HepG2 (cell line): ENCODE measurements at places on chromosomes 7 and 10.
A peak's percentile ranks its signal among the peaks of the same experiment; 100 is the strongest.

- no peaks in the 10 kb centered on the region for H3K36me3 ChIP-seq
- H3K4me3 ChIP-seq: no peak overlapping the region
- no peak for DNase-seq
- no peak overlapping the region for H3K27ac ChIP-seq
Observed at GRCh38 chr10:48448796-48449195, 142.3 kb downstream of the MAPK8 start.

- no peaks in the 10 kb centered on the region for H3K4me1 ChIP-seq
- H3K27me3 ChIP-seq: no peaks in the 10 kb centered on the region; the same call in 1 of the 2 replicates
- no peak for DNase-seq
- H3K36me3 ChIP-seq: no peaks in the 10 kb centered on the region
Observed at GRCh38 chr10:14253079-14253478, 77.6 kb downstream of the FRMD4A start.

DNA sequence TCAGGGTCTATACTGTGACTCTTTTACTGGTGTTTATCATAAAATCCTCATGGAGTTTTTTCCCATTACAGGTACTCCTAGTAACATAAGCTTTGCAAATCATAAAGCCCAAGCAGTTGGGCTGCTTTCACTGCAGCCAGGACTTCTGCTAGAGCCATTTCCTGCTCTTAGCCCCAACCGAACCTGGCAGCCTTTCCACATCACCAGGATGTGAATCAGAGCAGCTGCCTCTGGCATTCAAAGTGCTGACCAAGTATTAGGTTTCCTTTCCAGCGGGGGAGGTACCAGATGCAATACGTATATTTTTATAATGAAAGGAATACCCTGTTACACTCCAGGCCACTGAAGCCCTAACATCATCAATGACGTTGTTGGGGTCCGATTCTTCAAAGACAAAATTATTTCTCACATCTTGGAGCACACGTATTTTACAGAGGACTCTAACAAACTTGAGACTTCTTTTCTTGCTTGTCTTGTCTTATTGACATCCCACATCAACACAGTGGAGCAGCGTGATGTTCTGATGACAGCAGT is 3.6 kb upstream of the HTR5A start:
- DNase-seq: no peak
- no peaks in the 10 kb centered on the region for H3K4me1 ChIP-seq
- no peak overlapping the region for H3K27ac ChIP-seq
- no peak overlapping the region for H3K4me3 ChIP-seq
- no peaks in the 10 kb centered on the region for H3K27me3 ChIP-seq

DNA sequence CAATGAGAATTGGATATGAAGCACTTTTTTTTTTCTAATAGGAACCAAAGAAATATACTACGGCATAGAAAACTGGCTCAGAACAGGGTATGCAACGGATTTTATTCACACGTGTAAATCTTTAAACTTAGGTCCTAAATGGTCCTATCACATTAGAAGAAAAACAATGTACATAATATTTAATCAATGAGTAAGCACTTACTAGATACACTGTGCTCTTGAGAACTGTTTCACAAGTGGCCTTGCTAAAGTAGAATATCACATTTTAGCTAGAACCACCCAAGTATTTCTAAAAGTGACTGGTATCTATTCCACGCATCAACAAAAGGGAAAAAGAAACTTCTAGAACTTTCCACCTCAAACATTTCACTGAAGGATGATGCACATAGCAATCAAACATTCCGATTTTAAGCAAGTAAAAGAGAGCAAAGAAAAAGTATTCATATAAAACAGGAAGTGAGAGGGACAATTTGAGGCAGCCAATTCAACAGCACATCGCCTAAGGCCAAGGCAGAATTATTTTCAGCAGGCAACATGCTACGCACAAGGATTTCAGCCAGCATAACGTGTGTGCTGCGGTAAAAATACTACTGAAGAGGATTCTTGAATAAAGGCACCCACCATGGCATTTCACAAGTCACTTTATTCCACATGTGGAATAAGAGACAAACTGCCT is 55.8 kb downstream of the PARD3 start:
- H3K36me3 ChIP-seq: no peaks in the 10 kb centered on the region
- peaks cover 58% of the 10 kb centered on the region for H3K4me1 ChIP-seq
- DNase-seq: no peak
- no peaks in the 10 kb centered on the region for H3K27me3 ChIP-seq
- no peak overlapping the region for H3K4me3 ChIP-seq
- no peak overlapping the region for H3K27ac ChIP-seq

DNA sequence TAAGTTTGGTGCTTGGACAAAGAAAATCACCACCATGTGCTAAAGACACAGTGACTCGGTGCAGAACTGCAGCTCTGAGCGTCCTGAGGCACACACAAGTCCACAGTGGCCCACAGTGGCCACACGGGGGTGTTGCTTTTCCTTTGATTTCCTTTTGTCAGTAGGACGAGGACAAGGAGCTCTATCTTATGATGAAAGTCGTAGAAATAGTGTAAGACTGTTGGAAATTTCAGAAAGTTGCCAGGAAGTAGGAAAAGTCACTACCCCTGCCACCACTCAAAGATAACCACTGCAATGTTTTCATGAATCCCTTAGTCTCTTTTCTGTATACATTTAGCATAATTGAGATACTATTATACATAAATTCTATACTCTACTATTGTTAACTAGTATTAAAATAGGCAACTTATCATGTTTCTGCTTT is 146.0 kb downstream of the TNS3 start:
- H3K27me3 ChIP-seq: no peaks in the 10 kb centered on the region
- H3K4me1 ChIP-seq: 0 out of 2 replicates have a peak, but pooled peaks cover 2% of the 10 kb centered on the region
- no peak overlapping the region for H3K27ac ChIP-seq
- DNase-seq: peak; percentile 27
- no peak overlapping the region for H3K4me3 ChIP-seq

- H3K4me1 ChIP-seq: no peaks in the 10 kb centered on the region
- no peaks in the 10 kb centered on the region for H3K27me3 ChIP-seq
- no peak overlapping the region for H3K4me3 ChIP-seq
- no peak overlapping the region for H3K27ac ChIP-seq
- no peak for DNase-seq
- no peaks in the 10 kb centered on the region for H3K36me3 ChIP-seq
Observed at GRCh38 chr7:50416527-50417182, 33.5 kb downstream of the FIGNL1 start.

DNA sequence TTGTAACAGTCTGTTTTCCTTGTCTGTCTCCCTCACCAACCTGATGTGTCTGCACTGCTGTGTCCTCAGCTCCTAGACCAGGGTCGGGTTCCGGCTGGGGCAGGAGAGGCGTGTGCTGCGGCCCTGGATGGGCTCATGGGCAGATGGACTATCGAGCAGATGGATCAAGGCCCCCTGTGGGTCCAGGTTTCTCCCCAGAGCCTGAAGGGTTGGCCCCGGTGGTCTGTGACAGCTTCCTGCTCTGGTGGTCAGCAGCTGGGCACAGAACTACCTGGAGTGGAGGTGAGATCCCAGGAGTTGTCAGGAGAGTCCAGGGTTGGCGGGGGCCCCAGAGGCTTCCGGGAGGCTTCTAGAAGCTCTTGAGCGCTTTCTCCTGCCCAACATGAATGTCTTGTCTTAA is 75.1 kb downstream of the GRK5 start:
- no peaks in the 10 kb centered on the region for H3K36me3 ChIP-seq
- no peak overlapping the region for H3K27ac ChIP-seq
- H3K27me3 ChIP-seq: no peaks in the 10 kb centered on the region

GRCh38 chr10:112338957-112339356 is 35.0 kb upstream of the ACSL5 start:
- no peak overlapping the region for H3K4me3 ChIP-seq
- H3K36me3 ChIP-seq: no peaks in the 10 kb centered on the region
- H3K4me1 ChIP-seq: peaks cover 28% of the 10 kb centered on the region
- no peak overlapping the region for H3K27ac ChIP-seq
- no peak for DNase-seq

DNA sequence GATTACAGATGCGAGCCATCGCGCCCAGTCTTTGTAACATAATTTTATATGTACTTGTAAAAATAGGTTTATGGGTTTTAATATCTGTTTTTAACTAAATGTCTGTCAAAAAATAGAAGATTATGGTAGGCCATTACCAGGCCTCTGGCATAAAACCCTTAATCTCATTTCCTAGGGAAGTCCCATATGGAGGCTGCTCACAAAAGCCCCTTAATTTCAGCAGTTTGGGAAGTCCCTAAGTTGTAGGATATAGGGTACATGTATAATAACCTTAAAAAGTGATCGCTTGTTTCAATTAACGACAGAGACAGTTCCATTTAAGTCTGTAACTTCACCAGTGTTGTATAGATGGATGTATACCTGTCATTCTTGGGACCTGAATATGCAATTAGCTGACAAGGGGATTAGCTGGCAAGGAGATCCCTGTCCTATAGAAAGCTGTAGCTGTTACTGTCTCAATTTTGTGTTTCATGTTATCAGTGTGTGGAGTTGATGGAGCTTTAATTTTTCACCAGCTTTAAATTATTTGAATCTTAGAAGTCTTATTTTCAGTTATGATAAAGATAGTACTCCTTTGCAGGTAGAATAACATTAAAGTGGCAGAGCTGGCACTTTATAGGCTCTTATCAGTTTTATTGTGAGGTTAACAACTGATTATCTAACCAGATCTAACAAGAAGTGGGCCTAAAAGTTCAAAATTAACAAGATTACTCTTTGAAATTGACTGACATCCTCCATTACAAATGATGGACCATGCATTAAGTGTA is 10.5 kb downstream of the TRIM24 start:
- no peaks in the 10 kb centered on the region for H3K27me3 ChIP-seq
- peaks cover 99% of the 10 kb centered on the region for H3K4me1 ChIP-seq
- H3K27ac ChIP-seq: no peak overlapping the region
- peaks cover 4% of the 10 kb centered on the region for H3K36me3 ChIP-seq
- no peak for DNase-seq

- H3K36me3 ChIP-seq: no peaks in the 10 kb centered on the region
- no peaks in the 10 kb centered on the region for H3K4me1 ChIP-seq
- H3K4me3 ChIP-seq: no peak overlapping the region
- H3K27me3 ChIP-seq: peaks cover 37% of the 10 kb centered on the region
Observed at GRCh38 chr10:1360558-1361164, 304.5 kb downstream of the WDR37 start.
